Activated naive CD4-positive, alpha-beta T cell treated with anti-CD3 and anti-CD28 coated beads for 36 hours (primary cell): ENCODE measurements at places on chromosomes 13 and 19. TPM values are rescaled to one million over a fixed set of nuclear protein-coding genes. Genes with fewer than 3 reads are reported as not detected.

DNA sequence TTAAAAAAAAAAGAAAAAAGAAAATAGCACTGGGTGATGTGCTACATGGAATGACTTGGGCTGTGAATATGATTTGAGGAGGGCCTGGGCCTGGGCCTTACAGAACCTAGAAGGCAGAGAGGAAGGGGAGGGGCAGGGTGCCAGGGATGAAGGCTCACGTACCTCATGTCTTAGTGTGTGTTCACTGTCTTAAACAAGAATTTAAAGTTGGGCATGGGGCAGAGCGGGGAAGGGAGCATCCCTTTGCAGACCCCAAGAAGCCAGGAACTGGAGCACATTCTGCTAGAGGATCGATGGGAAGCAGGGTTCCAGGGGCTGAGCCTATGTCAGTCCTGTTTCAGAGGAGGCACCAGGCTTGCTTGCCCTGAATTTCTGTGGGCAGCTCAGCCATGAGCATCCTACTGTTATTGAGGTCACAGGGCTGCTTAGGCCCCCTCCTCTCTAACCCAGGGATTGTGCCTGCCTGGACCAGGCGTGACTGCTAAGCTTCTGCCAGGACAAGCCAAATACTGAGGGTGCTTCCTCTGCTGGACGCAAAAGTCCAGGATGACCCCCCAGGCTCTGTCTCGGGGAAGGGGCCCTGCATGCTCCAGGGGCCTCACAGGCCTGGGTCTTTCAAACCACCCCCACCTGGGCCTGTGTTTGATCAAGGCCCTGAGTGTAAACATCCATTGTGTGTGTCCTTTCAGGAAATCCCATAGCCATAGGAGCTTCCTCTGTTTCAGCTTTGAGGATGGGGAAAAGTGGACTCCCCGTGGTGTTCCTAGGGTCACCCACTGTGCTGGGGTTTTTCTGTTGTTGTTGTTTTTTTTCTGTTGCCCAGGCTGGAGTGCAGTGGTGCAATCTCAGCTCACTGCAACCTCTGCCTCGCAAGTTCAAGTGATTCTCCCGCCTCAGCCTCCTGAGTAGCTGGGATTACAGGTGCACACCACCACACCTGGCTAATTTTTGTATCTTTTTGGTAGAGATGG lies 4.8 kb downstream of the LSR start:
- peaks cover 24% of the 10 kb centered on the region for H3K4me1 ChIP-seq
- peak; percentile 1 for DNase-seq
- no peak overlapping the region for H3K27ac ChIP-seq
- H3K27me3 ChIP-seq = no peaks in the 10 kb centered on the region

DNA sequence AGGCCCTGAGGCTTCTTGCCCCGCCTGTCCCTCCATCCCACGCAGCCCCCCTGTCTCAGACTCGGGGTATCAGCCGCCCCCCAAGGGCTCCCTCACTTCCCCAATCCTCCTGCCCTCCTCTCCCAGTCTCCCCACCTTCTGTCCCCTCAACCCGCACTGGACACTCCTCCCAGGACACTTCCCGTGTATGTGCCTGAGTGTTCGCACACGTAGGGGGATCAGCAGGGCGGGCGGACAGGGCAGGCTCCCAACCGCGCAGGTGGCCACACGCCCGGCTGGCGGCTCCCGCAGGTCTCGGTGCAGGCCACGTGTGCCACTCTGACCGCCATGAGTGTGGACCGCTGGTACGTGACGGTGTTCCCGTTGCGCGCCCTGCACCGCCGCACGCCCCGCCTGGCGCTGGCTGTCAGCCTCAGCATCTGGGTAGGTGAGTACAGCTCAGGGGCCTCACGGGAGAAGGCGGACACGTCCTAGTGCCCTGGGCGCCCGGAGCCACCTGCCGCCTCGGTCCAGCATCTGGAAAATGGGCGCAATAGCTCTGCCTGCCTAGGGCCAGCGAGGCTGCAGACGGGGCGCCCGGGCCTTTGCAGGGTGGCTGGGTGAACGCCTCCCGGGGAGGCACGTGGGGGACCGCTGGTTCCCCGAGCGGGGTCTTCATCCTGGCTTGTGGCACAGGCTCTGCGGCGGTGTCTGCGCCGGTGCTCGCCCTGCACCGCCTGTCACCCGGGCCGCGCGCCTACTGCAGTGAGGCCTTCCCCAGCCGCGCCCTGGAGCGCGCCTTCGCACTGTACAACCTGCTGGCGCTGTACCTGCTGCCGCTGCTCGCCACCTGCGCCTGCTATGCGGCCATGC lies 2.3 kb downstream of the KISS1R start:
- H3K36me3 ChIP-seq = no peaks in the 10 kb centered on the region
- peaks cover 2% of the 10 kb centered on the region for H3K27me3 ChIP-seq
- peak overlapping the region; percentile 70 for H3K4me3 ChIP-seq
- DNase-seq = peak; percentile 56
- no peak overlapping the region for H3K27ac ChIP-seq

GRCh38 chr13:50419896-50420295 lies 404.7 kb downstream of the KCNRG start:
- no peaks in the 10 kb centered on the region for H3K4me1 ChIP-seq
- H3K27me3 ChIP-seq = no peaks in the 10 kb centered on the region
- no peaks in the 10 kb centered on the region for H3K36me3 ChIP-seq
- DNase-seq = no peak
- no peak overlapping the region for H3K4me3 ChIP-seq
- no peak overlapping the region for H3K27ac ChIP-seq

DNA sequence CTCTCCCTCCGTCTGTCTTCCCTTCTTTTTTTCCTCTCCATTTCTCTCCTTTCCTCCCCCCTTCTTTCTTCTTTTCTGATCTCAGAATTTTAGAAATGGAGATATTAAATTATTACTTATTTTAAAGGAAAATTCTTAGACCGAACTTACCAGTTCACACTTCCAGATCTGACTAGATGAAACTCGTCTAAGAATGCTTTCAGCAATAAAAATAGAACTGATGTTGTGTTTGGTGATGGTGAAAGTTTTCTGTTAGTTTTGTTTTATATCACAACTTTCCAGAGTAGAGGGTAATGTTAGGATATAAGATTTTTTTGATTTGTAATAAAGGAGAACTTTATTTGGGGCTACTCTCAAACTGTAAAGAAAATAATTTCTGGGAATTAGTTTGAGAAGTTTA lies 29.9 kb downstream of the UCHL3 start:
- no peak overlapping the region for H3K27ac ChIP-seq
- peaks cover 49% of the 10 kb centered on the region for H3K36me3 ChIP-seq
- no peak for DNase-seq
- H3K4me3 ChIP-seq = no peak overlapping the region
- no peaks in the 10 kb centered on the region for H3K27me3 ChIP-seq

DNA sequence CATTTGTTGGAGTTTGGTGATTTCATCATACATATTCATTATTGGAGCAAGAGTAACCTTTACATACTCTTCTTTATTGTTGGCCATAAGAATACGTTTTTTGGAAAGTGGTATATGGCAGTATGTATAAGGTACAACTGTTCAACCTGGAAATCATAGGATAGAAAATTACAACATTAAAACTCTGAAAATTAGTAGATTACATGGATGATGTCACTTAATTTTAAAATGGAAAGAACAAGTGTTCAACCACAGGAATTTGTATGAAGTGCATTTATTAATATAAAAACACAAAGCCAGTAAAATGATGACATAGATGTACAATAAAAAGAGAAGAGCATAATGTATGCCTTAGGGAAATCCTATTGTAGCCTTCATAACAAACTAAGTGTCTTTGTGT lies 7.3 kb upstream of the ZNF155 start:
- H3K27me3 ChIP-seq = no peaks in the 10 kb centered on the region
- no peaks in the 10 kb centered on the region for H3K4me1 ChIP-seq
- H3K36me3 ChIP-seq = peaks cover 7% of the 10 kb centered on the region
- no peak for DNase-seq

DNA sequence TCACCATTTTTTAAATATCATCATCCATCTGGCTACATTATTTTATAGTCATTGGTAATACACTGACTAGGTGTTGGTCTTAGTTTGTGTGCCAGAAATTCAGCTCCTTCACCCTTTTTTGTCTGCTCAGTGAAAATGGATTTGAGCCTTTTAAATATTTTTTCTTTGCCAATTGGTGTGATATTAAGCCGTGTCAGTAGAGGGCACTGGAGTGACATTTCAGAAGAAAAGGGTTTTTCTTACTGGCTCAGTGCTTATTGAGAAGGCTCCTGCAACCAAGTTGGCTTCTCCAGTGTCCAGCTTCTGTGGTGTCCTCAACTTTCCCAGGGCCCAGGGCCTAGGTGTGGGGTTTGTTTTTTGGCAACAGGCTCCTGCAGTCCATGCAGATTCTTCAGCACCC lies 546.6 kb downstream of the DACH1 start:
- no peaks in the 10 kb centered on the region for H3K36me3 ChIP-seq
- DNase-seq = peak; percentile 25
- H3K4me3 ChIP-seq = no peak overlapping the region
- H3K4me1 ChIP-seq = no peaks in the 10 kb centered on the region
- H3K27ac ChIP-seq = no peak overlapping the region
- H3K27me3 ChIP-seq = no peaks in the 10 kb centered on the region

DNA sequence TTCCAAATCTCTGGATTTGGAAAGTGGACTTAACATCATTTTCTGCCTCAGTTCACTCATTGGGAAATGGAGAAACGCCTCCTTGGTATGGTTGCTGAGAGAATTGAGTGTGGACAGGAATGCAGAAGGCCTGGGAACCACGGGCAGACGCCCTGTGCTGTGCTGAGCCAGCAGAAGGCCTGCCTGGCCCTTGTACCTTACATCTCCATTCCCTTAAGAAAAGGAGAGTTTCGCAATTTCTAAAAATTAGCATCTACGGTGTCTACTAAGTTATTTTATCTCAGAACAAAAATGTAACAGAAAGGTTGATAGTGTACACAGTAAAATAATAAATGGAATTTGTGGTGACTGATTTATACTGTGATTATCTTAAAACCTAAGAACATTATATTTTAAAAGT lies 78.7 kb downstream of the IPO5 start:
- H3K27ac ChIP-seq = no peak overlapping the region
- H3K4me3 ChIP-seq = no peak overlapping the region
- no peaks in the 10 kb centered on the region for H3K36me3 ChIP-seq
- DNase-seq = no peak
- peaks cover 3% of the 10 kb centered on the region for H3K27me3 ChIP-seq

- H3K4me1 ChIP-seq = no peaks in the 10 kb centered on the region
- no peak for DNase-seq
- H3K4me3 ChIP-seq = no peak overlapping the region
- no peaks in the 10 kb centered on the region for H3K36me3 ChIP-seq
These were observed 27.7 kb downstream of the CACNA1A start for GRCh38 chr19:13478576-13478975.

KCNJ14 gene
- total RNA-seq = 1.7 TPM

ZNF835 gene
- total RNA-seq = 1.3 TPM

KLK15 gene
- not detected for total RNA-seq

GPI gene
- 542 TPM for total RNA-seq

ZNF296 gene
- total RNA-seq = 1.1 TPM
